Tibial nerve (tissue), 4 donors: ENCODE measurements at places on chromosomes 7 and 10. TPM values are rescaled to one million over a fixed set of nuclear protein-coding genes. Genes with fewer than 3 reads are reported as not detected.
A peak's percentile ranks its signal among the peaks of the same experiment; 100 is the strongest.

DNA sequence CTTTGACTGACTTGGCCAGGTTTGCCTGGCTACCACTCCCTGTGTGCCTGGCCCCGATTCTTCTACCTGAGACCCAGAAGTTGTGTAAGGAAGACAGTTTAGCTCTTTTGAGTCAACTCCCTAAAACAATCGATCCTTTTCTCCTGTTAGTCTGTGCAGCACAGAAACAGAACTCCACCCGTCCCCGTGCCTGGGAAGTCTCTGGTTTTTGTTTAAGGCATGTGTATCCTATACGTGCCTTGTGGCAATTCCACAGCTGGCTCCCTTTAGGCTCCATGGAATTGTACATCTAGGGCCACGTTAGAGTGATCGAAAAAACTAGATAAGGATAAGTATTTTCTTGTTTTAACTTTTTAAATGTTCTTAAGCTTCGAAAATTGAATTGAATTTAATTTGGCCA, 131.6 kb downstream of the BICC1 start:
- H3K4me1 ChIP-seq, result peaks cover 6% of the 10 kb centered on the region
- H3K4me3 ChIP-seq, result no peak overlapping the region
- no peak for DNase-seq
- no peaks in the 10 kb centered on the region for H3K36me3 ChIP-seq

- DNase-seq, result no peak
- H3K27me3 ChIP-seq, result no peaks in the 10 kb centered on the region
- no peaks in the 10 kb centered on the region for H3K4me1 ChIP-seq
- H3K36me3 ChIP-seq, result no peaks in the 10 kb centered on the region
Observed at GRCh38 chr7:114567416-114567815, 152.8 kb downstream of the FOXP2 start.

GRCh38 chr10:5618829-5619228, 47.6 kb downstream of the ASB13 start:
- peak overlapping the region; percentile 16 for H3K27ac ChIP-seq
- H3K4me1 ChIP-seq, result peaks cover 75% of the 10 kb centered on the region
- peak; percentile 71 for DNase-seq
- H3K36me3 ChIP-seq, result no peaks in the 10 kb centered on the region

GRCh38 chr10:4448030-4448429, 378.0 kb upstream of the AKR1E2 start:
- H3K36me3 ChIP-seq, result no peaks in the 10 kb centered on the region
- H3K27me3 ChIP-seq, result no peaks in the 10 kb centered on the region
- no peak overlapping the region for H3K4me3 ChIP-seq
- H3K27ac ChIP-seq, result no peak overlapping the region

- H3K27me3 ChIP-seq, result no peaks in the 10 kb centered on the region
- H3K27ac ChIP-seq, result no peak overlapping the region
- peaks cover 17% of the 10 kb centered on the region for H3K4me1 ChIP-seq
- DNase-seq, result no peak
Observed at GRCh38 chr10:119265691-119266090, 58.3 kb downstream of the GRK5 start.

DNA sequence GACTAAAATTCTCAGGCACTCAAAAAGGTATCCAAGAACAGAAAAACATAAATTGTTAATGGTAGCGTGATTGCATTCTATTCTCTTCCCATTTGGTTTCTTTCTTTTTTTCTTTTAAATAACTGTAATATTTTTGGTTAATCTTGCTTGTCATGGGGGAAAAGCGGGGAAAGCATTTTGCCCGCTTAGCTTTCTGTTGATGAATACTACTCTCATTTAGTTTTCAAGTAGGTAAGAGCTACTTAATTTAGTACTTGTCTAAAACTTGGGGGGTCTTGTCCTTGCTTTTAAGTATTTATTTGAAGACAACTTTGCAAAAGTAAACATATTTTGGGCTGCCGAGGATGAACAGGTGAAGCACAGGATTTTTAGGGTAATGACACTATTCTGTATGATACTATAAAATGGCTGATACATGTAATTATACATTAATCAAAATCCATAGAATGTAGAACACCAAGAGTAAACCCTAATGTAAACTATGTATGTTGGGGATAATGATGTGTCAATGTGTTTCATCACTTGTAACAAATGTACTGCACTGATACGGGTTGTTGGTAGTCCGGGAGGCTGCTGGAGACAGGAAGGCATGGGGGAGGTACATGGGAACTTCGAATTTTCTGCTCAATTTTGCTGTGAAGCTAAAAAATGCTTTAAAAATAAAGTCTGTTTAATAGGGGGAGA, 1.7 kb downstream of the TES start:
- H3K36me3 ChIP-seq, result no peaks in the 10 kb centered on the region
- H3K4me3 ChIP-seq, result peak overlapping the region; percentile 79
- DNase-seq, result no peak
- peaks cover 44% of the 10 kb centered on the region for H3K27me3 ChIP-seq
- peak overlapping the region; percentile 93 for H3K27ac ChIP-seq
- H3K4me1 ChIP-seq, result peaks cover 40% of the 10 kb centered on the region

DNA sequence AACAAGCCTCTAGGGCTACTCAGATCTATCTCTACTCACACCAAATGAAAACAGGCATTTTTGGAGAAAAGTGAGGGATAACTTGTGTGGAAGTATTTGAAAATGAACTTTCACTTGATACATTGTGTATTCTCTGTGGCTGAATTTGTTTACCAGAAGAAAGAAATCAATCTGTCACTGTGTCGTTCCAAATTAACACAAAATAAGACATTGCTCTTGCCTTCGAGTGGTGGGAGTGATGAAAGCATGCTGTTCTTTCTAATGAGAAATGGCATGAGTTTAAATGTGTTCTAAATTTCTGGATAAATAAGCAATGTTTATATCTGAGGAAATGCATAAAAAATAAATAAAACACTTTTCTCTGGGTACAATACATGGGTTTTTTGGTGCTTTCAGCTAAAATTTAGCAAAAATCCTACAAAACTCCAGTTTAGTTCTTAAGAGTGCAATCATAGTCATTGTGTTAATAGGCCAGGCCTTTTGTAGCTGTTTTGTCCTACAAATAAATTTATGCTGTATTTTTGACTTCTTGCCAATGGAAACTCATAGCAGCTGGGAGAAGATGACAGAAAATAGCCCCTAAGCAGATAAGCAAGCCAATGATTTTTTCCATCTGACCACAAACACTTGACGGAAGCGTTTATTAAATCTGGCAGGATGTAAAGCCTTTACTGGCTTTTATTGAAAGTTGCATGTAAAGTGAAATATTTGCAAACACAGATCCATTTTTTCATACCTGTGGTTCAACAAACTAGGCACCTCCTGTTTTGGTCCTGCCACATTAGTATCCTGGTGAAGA, 1064.1 kb upstream of the GHITM start:
- no peaks in the 10 kb centered on the region for H3K36me3 ChIP-seq
- H3K27ac ChIP-seq, result no peak overlapping the region
- no peak overlapping the region for H3K4me3 ChIP-seq
- H3K4me1 ChIP-seq, result no peaks in the 10 kb centered on the region

DNA sequence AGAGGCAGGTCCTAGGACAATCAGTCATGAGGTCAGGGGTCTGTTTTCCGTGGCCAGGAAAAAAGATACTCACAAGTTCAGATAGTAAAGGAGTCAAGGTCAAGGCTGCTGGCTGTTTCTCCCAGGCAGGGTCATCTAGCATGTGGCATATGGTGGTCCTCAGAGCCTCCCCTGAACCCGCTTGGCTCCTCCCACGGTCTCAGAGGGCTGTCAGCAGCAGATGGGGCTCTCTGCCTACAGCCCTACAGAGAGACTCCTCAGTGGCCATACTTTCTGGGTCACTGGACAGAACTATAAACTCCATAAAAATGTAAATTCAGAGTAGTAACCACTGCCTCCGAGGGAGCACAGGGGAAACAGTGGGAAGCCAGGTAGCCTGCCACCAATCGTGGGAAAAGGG, 11.3 kb upstream of the DRGX start:
- no peak for DNase-seq
- no peak overlapping the region for H3K4me3 ChIP-seq
- H3K27me3 ChIP-seq, result no peaks in the 10 kb centered on the region
- H3K27ac ChIP-seq, result no peak overlapping the region
- no peaks in the 10 kb centered on the region for H3K4me1 ChIP-seq

DNA sequence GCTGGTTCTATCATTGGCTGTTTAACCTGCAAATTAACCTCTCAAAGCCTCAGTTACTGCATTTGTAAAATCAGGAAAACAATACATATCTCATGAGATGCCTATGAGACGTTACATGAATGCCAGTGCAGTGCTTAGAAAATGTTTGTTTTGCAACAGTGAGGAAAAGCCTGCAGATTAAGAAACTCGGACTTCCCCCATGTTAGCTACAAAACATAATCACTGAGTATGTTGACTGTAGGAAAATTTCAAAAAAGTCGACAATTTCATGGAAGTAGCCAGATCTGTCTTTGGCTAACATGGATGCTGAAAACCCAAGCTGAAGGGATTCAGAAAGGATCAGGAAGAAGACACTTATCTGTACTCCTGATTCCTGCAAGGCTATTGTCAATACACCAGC, 121.4 kb downstream of the TRIL start:
- no peaks in the 10 kb centered on the region for H3K27me3 ChIP-seq
- H3K4me1 ChIP-seq, result no peaks in the 10 kb centered on the region
- H3K36me3 ChIP-seq, result no peaks in the 10 kb centered on the region
- no peak overlapping the region for H3K4me3 ChIP-seq
- no peak overlapping the region for H3K27ac ChIP-seq

- H3K36me3 ChIP-seq, result no peaks in the 10 kb centered on the region
- H3K27ac ChIP-seq, result no peak overlapping the region
- no peak overlapping the region for H3K4me3 ChIP-seq
- no peaks in the 10 kb centered on the region for H3K27me3 ChIP-seq
Observed at GRCh38 chr7:8480527-8480926, 47.1 kb downstream of the NXPH1 start.

- DNase-seq, result no peak
- no peak overlapping the region for H3K4me3 ChIP-seq
- H3K36me3 ChIP-seq, result no peaks in the 10 kb centered on the region
- H3K27me3 ChIP-seq, result no peaks in the 10 kb centered on the region
Observed at GRCh38 chr7:157738066-157738460, 401.3 kb downstream of the DNAJB6 start.

DNA sequence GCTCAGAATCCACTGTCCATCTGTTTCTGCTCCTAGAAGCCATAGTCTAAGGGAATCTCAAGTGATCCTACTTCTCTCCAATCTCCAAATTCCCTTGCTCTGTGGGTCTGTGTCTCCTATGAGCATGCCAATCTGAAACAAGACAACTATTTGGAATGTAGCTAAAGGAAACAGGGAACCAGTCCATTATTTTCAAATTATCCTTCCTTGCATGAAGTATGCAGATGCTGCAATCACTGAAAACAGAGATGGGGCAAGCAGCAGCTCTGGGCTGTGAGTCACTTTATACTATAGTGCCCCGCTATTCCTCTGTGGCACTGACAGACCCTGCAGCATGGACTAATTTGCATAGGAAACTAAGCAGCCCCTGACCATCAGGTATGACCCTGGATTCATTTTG, 76.9 kb upstream of the PRSS58 start:
- H3K27me3 ChIP-seq, result no peaks in the 10 kb centered on the region
- no peak for DNase-seq
- no peak overlapping the region for H3K27ac ChIP-seq
- H3K36me3 ChIP-seq, result no peaks in the 10 kb centered on the region
- no peak overlapping the region for H3K4me3 ChIP-seq

DNA sequence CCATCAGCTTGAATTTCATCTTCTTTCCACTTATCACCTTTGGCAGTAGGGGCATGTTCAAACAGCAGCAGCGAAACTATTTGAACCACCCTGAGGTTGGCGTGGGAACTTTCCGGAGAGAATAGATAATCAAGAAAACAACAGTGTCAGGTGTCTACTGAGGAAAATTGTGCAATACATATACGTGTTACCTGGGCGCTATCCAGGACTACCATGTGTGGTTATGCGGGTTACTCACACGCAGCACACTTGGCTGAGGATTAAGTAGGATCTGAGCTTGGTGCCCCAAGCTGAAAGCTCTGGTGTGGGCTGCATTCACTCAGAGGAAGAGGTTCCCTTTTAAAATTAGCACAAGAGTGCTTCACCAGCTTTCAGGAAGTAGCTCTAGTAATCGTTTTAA, 8.8 kb upstream of the ABI1 start:
- H3K27me3 ChIP-seq, result no peaks in the 10 kb centered on the region
- H3K36me3 ChIP-seq, result no peaks in the 10 kb centered on the region
- DNase-seq, result no peak

GRCh38 chr10:26843736-26844135, 17.0 kb downstream of the ABI1 start:
- no peaks in the 10 kb centered on the region for H3K36me3 ChIP-seq
- H3K4me3 ChIP-seq, result no peak overlapping the region
- no peaks in the 10 kb centered on the region for H3K27me3 ChIP-seq
- no peak for DNase-seq
- H3K4me1 ChIP-seq, result peaks cover 38% of the 10 kb centered on the region

DNA sequence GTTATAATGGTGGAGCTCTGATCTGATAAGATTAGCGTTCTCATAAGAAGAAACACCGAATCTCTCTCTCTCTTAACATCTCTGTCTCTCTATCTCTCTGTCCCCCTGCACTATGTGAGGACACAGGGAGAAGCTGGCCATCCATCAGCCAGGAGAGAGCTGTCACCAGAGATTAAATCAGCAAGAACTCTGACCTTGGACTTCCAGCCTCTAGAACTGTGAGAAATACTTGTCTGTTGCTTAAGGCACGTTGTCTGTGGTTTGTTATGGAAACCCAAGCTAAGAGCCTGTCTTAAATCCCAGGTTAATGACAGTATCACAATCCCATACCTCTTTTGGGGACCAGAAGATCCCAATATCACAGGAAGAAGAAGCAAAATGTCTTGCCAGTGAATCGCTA, 132.0 kb upstream of the AKR1E2 start:
- no peaks in the 10 kb centered on the region for H3K27me3 ChIP-seq
- no peak overlapping the region for H3K4me3 ChIP-seq
- H3K27ac ChIP-seq, result no peak overlapping the region

DNA sequence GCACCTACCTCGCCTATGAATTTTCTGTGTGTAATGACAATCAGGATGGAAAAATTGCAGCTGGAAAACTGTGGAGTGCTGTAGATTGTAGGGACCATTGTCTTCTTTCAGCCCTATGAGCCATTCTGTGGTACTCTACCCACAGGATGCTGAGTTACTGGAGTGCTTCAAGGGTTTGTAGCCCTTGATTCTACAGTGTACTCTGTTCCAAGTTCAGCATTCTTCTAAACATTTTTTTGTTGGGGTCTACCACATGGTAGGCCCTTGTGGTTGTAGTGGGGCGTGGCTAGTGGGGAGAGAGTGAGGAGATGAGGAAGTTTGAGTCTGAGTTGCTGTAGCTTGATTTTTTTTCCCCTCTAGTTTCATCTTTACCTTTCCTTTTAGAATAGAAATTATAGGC, 33.5 kb downstream of the REEP3 start:
- no peaks in the 10 kb centered on the region for H3K4me1 ChIP-seq
- H3K27ac ChIP-seq, result peak overlapping the region; percentile 28
- no peak overlapping the region for H3K4me3 ChIP-seq
- no peak for DNase-seq

CALHM3 gene
- not detected for total RNA-seq

CYP3A5 gene
- total RNA-seq, result 17.5 TPM
